ENCODE measurements at places on chromosomes 4 and X.

DNA sequence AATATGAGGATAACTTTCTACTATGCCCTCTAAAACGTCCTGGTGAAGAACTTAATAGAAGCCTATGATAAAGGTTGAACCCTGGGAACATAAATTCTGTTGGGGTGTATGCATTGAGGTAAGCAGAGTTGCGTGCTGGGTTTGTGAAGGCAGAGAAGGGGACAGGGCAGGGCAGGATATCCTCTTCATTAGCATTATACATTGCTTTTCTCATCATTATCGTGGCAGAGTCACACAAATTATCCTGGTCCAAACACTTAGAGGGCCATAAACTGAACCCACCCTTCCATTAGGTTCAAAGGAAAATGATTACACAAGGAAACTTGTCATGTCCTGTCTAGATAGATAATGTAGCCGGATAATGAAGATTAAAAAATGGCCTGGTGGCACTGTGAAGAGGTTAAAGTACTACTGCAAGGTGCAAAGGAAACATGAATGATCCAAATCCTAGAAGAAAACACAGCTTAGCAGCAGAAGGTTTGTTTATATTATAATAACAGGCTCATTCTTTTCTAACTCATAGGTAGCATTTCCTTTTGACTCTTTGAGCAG, 189.1 kb downstream of the SPCS3 start:
- DNase-seq = no peak

DNA sequence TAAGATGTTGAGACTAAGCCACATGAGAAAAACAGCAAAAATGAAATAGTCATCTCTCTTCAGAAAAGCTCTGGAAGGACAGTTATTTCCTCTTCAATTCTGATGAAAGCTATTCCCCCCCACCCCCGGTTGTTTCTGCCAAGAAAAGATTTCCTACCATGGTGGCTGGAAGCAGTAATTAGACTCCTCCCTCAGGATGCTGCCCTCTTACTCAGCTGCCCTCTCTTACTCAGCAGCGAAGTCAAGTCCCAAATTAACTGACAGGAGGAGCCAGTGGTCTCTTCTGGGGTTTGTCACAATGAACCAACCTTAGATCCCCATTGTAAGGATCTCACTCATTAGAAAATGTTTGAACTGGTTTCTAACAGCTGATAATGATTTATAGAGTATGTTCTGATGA, 38.0 kb downstream of the GPM6B start:
- DNase-seq = peak; percentile 20

GRCh38 chr4:184237612-184238011, 19.9 kb upstream of the ENPP6 start:
- no peak for DNase-seq

DNA sequence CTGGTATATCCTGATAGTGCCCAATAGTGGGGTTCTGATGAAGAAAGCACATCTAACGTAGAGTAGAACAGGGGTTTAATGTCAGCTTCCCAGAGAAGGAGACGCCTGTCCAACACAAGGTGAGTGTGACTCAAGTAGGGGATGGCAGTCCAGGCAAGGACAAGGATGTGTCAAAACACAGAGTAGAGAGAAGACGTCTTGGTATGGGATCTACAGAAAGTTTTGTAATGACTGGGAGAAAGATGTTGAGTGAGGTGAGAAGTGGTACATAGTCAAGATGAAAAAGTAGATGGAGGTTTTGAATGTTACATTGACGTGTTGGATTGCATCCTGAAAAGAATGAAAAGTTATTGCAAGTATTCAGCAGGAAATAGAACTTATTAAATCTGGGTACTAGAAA, 124.4 kb downstream of the TMA16 start:
- no peak for DNase-seq

DNA sequence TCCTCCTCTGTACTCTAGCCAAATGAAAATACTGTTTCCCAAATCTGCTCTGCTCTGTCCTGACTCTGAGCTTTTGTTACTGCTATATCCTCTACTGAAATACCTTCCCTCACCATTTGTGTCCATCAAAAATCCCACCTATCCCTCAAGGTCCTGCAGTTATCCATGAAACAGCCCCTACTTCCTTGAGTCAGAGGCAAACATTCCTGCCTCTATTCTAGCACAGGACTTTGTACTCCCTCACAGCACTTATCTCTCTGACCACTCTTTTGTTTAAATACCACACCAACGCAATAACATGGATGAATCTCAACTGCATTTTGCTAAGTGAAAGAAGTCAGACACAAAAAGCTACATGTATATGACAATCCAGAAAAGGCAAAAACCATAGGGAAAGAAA, 10.5 kb upstream of the RNF128 start:
- DNase-seq = no peak

- DNase-seq = no peak
Measured at GRCh38 chrX:46278572-46278971, 266.6 kb downstream of the ZNF674 start.

DNA sequence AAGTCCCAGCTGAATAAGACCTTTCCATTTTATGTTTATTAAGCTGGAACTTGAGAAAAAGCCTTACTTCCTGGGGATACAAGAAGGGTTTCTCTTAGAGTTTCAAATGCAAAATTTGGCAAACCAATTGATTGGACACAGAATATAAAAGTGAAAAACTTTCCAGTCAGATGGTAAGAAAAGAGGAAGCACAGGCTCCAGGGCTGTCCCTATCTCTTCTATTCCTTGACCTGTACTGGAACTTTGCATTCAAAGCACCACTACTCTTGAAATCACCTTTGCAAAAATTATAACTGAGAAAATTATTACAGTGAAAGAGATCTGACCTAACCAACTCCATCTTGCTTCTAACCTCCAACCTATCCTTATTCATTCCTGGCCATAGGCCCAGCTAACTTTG, 11.7 kb downstream of the PROM1 start:
- DNase-seq = no peak

- DNase-seq = no peak
Measured at GRCh38 chr4:101349801-101350064, 2.4 kb upstream of the PPP3CA start.

- DNase-seq = no peak
Measured at GRCh38 chr4:108139089-108139488, 29.6 kb downstream of the LEF1 start.

DNA sequence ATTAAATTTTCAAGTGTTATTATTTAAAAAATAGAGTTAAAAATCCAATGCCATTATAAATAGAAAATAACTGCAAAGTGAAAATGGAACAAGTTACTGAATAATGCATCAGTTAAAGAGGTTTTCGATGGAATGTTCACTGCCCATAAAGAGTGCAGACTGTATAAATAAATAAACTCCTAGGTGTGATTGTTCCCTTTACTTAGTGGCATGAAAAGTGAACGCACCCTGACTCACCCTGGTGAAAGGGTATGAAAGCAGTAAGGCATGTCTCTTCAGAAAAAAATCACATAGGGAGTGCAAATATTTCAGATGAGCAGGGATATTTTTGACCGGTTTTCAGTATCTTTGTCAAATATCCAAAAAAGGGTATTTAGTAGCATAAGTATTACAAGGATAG, 387.8 kb downstream of the DCAF12L2 start:
- DNase-seq = no peak

DNA sequence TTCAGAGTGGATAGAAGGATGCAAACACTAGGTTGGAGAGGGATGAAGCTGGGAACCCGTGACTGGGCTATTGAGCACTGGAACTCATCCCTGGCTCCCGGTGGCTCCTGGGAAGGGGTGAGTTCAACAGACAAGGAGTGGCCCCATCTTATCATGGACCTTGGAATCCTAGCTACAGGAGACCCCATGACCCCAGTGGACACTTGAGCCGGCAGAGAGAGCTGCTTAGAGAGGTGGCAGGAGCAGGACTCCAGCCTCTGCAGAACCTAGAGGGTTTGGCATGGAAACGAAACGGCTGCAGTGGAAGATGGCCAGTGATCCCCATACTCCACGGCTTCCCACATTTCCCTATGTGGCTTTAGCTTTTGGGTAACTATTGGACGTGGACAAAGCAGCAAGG, 205.8 kb upstream of the SPANXN1 start:
- DNase-seq = no peak

- no peak for DNase-seq
Measured at GRCh38 chr4:175559126-175559525, 252.9 kb downstream of the GPM6A start.

Measured in pulmonary artery endothelial cell (primary cell).